ENCODE measurements at places on chromosomes 5 and 9.

DNA sequence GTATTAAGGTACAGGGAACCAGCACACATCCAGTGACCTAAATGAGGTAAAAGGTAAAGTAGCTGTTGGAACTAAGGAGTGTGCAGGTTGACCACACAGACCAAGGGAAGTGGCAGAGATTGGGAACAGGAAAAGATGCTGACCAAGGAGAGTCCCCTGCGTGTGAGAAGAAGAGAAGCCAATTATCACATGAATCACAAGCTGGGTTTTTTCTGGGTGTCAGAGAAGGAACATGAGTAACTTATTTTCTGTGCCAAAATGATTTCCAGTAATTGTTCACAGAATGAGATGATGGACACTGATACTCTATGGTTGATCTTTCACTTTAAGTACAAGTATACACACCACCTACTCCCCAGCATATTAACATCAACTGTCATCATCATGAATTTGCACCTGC is 130.7 kb upstream of the ACO1 start:
- no peak for DNase-seq

DNA sequence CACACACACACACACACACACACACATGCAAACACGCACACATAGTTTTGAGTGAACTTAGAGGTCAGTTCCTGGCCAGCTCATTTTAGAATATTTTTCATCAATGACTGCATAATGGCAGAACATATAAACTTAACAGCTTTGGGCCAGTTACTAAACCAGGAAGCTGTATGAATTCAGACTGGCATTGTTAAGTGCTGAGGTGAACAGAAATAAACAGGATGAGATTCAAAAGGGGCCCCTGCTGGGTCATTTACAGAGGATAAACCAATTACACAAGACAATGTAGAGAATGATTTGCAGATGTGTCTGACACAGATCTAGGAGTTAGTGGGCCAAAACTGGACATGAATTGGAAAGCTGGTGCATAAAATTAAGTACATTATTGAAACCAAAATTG is 44.6 kb downstream of the MARCHF11 start:
- peak; percentile 57 for DNase-seq

DNA sequence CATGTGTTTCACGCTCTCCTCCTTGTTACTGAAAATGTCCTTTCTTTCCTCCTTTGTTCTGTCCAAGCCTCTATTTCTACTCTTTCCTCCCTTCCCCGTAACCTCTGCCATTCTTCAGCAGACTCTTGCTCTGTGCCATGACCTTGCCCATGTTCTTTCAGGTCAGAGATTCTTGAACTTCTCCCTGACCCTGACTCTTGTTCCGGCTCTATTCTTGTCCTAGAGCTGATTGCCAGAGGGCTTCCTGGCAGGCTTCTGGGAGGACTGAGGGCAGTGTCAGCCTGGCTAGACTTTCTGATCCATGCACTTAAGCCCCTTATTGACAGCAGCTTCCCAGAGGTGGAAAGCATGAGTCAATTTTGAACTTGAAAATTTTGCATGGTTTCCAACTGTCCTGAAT is 174.2 kb downstream of the TMEM161B start:
- no peak for DNase-seq

GRCh38 chr5:74194196-74194595 is 446.3 kb downstream of the ENC1 start:
- DNase-seq, result no peak

DNA sequence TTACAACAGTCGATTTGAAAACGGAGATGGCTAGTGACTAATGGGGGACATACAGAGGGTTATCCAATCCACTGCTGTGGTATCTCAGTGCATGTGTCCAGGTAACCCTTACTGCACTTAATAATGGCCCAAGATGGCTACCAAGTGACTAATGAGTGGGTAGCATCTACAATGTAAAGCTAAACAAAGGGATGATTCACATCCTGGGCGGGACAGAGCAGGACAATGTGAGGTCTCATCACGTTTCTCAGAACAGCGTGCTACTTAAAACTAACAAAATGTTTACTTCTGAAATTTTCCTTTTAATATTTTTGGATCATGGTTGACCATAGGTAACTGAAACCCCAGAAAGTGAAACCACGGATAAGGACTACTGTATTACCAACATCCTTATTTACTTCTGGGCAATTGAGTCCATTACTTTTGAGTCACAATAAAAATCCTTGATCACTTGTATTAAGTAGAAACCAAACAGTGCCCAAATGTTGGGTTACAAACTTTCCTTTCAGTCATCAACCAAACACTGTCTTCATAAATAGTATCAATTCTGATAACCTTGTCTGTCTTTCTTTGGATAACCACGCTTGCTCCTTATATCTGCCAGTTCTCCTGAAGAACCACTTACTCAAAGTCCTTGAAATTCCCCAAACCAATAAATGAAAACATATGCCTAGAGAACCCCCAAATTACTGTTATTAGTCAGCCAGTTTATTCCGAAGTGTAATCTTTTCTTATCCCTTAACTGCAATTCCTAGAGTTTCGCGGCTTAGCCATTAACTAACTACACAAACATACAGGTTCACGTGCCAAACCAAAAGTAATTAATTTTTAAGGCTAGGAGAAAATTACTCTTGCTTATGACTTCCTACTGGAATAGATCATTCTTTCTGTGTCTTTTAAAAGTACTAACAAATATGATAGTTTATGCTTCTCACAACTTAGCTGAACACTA is 59.7 kb downstream of the ELL2 start:
- DNase-seq, result peak; percentile 72

DNA sequence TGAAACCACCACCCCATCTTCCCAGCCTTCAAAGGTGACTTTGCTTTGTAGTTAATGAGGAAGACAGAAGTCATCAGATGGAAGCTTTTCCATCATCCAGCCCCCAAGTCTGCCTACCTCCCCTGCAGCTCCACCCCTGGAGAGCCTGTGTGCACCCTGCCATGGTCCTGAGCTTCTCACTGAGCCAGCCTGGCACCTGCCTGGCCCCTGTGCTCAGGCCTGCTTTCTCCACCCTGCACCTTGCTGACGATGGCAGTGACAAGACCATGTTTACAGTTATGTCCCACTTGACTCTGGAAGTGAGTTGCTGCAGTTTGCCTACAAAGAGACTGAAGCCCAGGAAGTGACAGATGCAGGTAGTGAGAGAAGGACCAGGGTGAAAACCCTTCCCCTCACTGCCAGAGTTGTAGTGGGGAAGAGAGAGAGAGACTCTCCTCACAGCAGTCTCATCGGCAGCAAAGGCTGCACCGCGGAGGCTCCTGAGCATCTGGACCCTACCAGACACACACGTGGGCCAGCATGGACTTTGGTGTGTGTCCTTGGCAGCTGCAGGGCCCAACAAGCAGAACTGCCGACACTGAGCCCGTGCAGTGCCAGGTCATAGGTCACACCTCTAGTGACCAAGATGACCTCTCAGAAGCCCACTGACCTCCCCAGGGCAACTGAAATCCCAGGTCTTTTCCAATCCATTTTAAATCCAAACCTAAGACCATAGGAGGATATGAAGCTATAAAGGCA is 107.1 kb downstream of the CACNA1B start:
- no peak for DNase-seq

DNA sequence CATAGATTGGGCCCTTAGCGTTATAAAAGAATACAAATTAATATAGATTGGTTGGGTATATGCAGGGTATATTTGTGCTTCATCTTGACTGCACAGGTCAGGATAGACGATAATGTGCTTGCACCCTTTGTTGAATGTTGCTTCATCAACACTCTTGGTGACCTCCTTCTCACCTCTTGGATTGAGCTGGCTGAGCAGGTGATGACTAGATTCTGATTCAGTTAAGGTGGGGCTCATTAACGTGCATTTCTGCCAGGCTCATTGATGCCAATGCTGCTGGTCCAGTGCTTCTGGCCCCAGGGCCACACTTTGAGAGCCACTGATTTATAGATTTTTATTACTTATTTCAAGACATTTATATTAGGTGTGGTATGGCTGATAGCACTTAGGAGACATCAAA is 27.7 kb downstream of the PCSK5 start:
- no peak for DNase-seq
